ENCODE measurements at places on chromosomes 3 and 15.

DNA sequence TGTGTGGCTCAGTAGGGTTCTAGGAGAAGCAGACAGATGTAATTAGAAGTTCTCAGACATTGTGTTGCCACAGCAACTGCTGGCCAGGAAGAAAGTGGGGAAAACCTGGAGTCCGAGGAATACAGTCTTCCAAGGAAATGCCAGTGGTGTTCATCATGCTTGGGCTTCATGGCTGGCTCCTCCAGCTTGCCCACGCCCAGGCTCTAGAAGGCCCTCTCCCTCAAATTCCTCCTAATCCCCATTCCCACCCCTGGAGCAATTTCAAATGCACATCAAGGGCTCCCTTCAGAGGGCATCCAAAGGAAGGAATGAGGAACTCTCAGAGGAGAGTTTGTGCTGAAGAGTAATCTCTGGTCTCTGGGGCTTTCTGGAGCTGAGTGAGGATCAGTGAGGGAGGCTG is 21.9 kb downstream of the FSTL1 start:
- no peak for DNase-seq

DNA sequence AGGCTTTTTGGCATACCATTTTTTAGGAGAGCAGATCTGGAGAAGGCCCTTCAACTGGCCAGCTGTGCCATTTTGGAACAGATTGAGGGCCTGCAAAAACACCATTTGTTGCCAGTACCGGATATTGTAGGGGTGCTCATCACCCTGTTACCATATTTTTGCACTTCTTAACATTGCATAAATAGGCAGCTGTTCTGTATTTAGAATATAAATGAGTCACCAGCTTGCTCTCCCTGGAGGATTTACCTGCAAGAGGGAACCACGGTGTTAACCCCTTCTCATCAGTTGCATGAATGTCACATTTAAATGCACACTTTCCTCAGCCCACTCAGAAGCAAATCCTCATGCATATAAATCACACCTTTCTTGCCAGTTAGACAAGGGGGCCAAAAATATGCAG is 435.6 kb downstream of the ROBO2 start:
- DNase-seq: no peak

DNA sequence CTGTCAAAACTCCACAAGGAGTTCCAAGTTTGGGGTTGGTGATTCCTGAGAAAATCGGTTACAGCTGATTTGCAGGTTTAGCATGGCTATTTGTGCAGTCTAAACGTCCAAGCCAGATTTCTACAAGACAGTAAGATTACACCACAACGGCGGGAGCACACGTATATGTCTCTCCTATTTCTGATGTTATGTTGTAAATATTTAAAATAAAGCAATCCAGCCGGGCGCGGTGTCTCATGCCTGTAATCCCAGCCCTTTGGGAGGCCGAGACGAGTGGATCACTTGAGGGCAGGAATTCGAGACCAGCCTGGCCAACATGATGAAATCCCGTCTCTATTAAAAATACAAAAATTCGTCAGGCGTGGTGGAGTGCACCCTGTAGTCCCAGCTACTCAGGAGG is 106.8 kb upstream of the IGF1R start:
- no peak for DNase-seq

DNA sequence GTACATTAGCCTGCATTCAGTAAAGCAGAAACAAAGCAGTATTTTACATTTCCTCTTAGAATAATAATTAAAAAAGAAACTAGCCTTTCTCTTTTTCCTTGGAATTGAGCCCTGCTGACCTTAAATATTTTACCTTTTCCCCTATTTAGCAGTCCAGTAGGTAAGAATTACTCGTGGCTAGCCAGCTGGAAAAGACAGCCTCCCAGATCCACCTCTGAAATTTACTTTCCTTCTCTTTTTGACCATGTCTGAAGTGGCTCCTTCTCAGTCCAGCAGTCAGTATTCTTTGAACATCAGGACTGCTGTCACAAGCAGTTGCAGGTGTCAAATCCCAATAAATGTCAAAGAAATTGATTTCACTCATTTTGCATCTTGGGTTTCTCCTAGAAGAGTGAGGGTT is 311.5 kb upstream of the DCBLD2 start:
- DNase-seq: no peak

GRCh38 chr3:55474213-55474632 is 12.9 kb downstream of the WNT5A start:
- DNase-seq: no peak

GRCh38 chr3:26381411-26381810 is 241.2 kb upstream of the LRRC3B start:
- no peak for DNase-seq

- no peak for DNase-seq
Observed at GRCh38 chr3:183360971-183361624, 67.3 kb downstream of the MCF2L2 start.

- no peak for DNase-seq
Observed at GRCh38 chr3:62696011-62696410, 179.2 kb downstream of the CADPS start.

- DNase-seq: no peak
Observed at GRCh38 chr3:101851072-101851770, 1.9 kb downstream of the NFKBIZ start.

DNA sequence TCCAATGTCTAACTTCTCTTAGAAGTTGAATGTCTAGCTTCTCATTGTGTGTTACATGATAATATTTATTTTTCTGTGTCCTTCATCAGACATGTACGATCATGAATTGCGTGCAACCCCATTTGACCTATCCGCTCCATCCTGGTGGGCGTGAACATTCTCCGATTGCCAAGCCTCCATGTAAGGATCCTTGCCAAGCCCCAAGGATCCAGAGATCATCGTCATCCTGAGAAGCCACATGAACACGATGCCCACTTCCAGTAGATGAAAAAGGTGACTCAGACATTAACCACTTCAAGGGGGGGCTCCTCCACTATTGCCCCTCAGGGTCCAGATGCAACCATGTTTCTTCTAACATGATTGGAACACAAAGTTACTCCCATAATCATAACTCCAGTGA is 25.5 kb upstream of the KNG1 start:
- DNase-seq: no peak

- no peak for DNase-seq
Observed at GRCh38 chr3:128009952-128010846, 42.0 kb upstream of the SEC61A1 start.

- DNase-seq: peak; percentile 80
Observed at GRCh38 chr15:85831415-85832113, 36.8 kb upstream of the KLHL25 start.

DNA sequence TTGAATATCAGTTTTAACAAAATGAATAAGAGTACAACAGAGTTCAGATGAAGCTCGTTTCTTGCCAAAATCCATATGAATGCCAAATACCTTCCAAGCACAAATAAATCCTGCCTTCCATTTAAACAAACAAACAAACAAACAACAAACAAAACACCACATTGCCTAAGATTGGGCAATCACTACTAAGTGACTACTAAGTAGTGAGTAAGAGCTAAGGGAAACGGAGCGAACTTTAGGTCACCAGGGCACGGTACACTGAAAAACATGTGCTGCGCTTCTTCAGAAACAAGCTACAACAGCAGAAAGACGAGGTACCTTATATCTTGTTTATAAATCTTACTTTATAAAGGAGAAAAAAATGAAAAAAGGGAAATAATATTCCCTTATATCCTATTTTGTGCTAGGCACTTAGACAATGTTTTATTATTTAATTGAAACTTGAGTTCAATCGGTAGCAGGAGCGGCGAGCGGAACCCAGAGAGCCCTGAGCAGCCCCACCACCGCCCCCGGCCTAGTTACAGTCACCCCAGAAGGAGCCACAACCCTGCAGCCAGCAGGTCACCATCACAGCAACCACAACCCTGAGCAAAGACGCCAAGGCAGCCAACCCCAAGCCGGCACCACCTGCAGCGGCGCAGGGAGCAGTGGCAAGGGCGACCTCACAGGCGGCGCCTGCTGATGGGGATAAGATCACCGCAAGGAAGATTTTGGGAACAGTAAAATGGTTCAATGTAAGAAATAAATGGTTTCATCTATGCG is 216.9 kb downstream of the ZBTB20 start:
- no peak for DNase-seq

DNA sequence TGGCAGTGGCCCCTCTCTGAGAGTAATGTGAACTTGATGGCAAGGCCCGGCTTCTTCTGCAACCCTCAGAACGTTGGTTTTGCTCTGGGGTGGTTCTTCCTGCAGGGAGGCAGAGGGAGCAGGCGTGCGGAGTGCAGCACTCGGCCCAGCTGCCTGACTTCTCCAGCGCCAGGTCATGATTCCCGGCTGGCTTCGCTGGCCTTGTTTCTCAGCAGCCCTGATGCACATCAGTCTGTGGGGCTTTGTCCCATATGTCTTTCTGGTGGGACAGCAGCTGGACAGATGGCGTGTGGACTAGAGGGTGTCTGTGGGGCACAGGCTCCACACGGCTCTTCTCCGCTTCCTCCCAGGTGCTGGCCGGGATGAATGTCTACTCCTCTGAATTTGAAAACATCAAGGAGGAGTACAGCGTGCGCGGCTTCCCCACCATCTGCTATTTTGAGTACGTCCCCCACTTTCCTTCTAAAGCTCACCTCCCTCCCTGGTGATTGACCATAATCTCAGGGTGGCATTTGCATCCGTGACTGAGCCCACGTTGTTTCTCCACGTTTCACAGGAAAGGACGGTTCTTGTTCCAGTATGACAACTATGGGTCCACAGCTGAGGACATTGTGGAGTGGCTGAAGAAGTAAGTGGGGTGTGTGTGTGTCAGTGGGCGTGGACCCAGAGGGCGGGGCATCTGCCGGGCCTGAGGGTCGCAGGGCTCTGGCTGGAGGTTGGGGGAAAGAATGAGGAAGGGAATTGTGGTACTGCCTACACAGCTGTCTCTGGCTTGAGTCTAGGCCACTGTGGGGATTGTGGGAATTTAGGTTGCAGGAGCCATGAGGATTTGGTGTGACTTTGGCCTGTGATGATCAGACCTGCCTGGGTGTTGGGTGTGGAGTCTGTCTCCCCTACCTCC is 57.1 kb downstream of the PDIA5 start:
- DNase-seq: no peak

GRCh38 chr3:46022909-46023785 is 4.1 kb downstream of the XCR1 start:
- DNase-seq: no peak

DNA sequence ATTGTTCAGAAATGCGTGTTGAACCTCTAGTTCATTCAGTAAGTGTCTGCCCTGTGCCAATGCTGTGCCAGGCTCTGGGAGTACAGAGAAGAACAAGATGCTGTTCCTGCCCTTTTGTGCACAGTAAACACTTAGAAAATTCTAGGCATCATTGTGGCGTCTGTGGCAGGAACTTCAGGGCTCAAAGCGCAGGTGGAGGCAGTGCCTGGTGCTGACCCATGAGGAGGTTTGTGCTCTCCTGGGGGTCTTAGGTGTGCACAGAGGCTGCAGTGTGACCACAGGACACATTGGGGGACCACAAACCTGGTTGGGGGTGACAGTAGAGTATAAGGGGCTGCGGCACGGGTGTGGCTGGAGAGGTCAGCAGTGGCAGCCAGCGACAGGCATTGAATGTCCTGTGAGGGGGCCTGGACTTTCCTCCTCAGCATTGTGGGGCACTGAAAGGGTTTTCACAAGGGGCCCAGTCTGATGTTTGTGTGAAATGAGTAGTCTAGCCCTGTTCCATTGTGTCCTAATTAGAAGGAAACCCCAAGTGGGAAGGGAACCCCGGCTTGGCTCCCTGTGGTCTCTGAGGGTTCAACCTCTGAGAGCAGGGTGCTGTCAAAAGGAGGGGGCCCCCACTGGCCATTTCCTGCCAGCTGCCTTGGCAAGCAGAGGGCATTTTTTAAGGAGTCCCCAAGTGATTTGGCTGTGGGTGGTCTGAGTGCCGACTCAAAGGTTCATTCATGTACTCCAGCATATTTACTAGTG is 20.9 kb downstream of the MRAS start:
- DNase-seq: no peak

- DNase-seq: no peak
Observed at GRCh38 chr3:50627407-50628051, 10.6 kb downstream of the MAPKAPK3 start.

GRCh38 chr3:13872451-13872850 is 7.4 kb downstream of the WNT7A start:
- no peak for DNase-seq

DNA sequence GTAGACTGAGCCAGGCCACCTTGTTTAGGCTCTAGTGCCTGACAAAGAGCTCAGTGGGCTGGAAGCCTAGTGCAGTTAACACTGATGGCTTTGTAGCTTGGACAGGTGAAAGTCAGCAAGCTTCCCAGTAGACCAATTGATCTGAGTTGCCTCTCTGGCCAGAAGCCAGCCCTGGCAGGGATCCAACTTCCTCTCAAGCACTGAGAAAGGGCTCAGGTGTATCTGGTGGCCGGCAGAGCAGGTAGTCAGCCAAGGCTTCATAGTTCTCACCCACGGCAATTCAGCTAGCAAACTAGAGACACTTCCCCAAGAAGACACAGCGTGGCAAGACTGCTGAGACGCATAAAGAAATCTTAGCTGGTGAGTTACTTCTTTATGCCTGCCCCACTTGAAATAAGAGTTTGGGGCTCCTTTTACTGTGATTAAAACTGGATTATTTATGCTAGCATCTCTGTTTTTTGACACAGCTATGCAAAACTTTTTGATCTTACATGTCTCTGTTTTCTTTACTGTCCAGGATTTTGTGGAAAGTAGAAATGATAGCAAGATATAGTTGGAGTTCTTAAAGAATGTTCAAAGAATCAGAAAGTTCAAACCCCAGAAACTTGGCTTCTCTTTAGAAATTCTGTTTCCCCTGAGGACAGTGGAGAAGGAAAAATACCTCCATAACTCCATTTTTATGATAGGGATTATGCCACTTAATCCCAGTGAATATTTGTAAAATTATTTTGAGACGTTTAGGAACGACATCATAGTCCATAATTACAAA is 8.4 kb upstream of the CA12 start:
- no peak for DNase-seq

DNA sequence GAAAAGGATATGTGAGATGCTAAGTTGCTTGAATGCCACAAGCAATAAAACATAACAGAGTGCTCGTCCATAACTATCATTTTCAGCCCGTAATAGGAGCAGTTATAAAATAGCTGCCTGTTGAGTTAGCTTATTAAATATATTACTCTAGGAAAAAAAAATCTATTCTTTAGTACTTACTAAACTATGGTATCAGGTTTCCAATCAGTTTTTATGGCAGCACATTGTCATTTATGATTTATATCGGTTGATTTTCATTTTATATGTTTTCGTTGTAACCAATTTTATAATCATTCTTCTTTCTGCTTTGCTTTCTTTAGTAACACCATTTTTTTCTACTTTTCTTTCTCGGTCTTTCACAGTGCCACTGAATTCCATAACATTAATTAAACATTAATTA is 51.9 kb downstream of the SEMA6D start:
- no peak for DNase-seq

- DNase-seq: no peak
Observed at GRCh38 chr3:160754371-160754854, 1.6 kb upstream of the PPM1L start.

- DNase-seq: peak; percentile 85
Observed at GRCh38 chr3:186790261-186790981, 7.0 kb downstream of the EIF4A2 start.

- no peak for DNase-seq
Observed at GRCh38 chr15:100256970-100257650, 84.7 kb downstream of the ADAMTS17 start.

- DNase-seq: no peak
Observed at GRCh38 chr3:157412323-157412855, 24.3 kb upstream of the PTX3 start.
